ENCODE measurements at places on chromosomes 12 and 14.

GRCh38 chr12:102305486-102305885 lies 107.9 kb upstream of the PMCH start:
- DNase-seq = no peak

- no peak for DNase-seq
Measured at GRCh38 chr14:70558356-70558755, 23.6 kb upstream of the ADAM20 start.

- DNase-seq = no peak
Measured at GRCh38 chr14:73472185-73473114, 14.1 kb upstream of the NUMB start.

DNA sequence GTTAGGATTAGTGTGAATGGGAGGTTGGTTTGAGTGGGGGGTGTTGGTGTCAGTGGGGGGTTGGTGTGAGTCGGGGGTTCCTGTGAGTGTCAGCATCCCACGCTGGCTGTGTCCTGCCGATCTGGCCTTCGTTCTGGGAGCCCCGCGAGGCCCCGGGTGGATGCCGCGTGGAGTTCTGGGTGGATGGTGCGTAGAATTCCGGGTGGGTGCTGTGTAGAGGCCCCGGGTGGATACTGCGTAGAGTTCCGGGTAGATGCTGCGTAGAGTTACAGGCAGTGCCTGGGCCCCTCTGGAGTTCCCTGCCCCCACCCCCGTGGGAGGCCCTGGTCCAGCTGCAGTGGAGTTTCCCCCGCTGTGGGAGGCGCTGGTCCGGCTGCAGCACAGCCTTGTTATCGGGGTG lies 8.7 kb downstream of the NOC4L start:
- no peak for DNase-seq

DNA sequence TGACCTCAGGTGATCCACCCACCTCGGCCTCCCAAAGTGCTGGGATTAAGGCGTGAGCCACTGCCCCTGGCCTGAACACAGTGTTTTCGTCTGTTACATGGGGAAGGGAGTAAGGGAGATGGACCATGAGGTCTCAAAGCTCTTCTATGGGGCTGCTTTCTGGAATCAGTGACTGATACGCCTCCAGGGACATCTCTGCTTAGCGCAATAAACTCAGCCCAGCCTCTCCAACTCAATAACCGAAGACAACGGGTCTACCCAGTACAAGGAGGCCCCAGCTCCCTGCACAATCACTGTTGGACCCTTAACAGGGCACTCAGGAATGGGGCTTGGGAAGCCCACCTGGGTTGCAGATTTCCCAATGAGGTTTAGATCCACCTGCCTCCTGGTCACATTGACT lies 42.6 kb upstream of the CHGA start:
- DNase-seq = no peak

DNA sequence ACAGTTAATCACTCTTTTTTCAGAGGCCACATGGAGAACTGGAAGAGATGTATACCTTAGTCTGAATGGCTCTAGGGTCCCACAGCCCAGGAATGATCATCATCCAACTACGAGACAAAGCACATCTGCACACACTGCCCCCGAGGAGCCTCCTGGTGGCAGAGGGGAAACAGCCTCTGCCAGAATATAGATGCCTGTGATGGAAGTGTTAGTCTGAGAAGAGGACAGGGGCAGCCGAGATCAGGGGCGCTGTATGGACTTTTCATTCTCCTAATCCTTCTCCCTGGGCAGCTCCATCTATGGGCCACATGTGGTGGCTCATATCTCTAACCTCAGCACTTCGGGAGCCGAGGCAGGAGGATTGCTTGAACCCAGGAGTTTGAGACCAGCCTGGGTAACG lies 82.8 kb upstream of the CAPRIN2 start:
- no peak for DNase-seq

DNA sequence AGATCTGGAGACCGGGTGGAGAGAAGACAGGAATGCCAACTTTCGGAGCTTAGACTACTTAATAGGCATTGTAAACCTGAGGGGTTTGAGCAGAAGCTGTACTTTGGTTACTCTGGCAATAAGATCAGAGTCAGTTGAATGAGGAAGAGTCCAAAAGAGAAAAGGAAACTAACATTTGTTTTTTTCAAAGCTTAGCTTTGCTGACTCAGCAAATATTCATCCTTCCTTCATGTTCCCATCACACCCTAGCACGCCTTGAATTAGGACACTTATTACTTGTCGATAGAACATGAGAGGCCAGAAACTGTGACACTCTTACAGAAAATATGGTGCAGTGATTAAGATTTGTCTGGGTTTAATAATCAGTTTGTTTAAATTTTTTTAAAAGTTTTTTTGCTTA lies 266.9 kb upstream of the ATP2B1 start:
- DNase-seq = no peak

- no peak for DNase-seq
Measured at GRCh38 chr14:105166571-105167302, 1.8 kb downstream of the JAG2 start.

- DNase-seq = no peak
Measured at GRCh38 chr12:80867941-80868340, 69.8 kb downstream of the LIN7A start.

DNA sequence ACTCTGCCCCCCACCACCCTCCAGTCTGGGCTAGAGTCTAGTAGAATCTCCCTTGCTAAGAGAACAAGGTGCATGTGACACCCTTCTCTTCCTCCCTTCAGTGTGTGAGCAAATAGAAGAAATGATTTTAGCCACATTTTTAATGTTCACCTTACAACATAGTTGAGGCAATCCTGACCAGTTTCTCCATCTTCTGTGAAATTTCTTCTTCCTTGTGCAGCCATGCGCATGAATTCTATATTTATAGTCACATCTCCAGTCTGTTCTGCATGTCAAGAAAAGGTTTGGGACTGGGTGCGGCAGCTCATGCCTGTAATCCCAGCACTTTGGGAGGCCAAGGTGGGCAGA lies 9.5 kb upstream of the LTA4H start:
- no peak for DNase-seq

DNA sequence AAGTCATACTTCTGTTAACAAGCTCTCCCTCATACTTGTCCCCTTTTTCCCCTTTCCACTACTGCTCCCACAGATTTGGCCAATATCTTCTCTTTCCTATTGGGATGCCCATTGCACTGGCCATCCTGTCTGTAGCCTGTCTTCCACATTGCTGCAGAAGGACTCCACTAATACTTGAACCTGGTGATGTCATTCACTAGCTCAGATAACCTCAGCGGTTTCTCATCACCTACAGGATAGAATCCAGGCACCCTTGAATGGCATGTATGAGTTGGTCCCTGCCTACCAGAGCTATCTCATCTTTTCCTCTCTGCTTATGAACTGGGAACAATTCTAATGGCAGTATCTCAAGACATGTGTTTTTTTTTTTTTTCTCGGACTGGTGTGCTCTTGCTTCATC lies 84.6 kb downstream of the PTPRR start:
- DNase-seq = no peak

DNA sequence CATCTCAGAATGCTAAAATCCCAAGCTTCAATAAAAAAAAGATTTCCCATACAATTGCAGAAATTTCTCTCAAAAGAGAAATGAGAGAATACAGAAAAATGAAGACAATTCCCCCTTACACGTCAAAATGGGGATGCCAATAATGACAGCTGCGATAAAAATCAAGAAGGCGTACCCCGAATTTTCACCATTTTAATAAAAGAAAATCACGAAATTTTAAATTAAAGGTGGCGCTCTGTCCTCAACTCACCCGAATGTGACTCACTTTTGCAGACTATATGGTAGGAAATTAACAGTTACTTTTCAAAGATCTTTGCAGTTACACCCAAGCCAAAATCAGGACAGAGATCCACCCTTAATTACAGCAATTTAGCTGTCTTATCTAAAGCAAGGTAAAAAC lies 2.1 kb downstream of the ATP2B1 start:
- DNase-seq = no peak

GRCh38 chr12:24759155-24759554 lies 189.7 kb downstream of the BCAT1 start:
- no peak for DNase-seq

GRCh38 chr14:69852531-69853321 lies 26.5 kb upstream of the SMOC1 start:
- no peak for DNase-seq

DNA sequence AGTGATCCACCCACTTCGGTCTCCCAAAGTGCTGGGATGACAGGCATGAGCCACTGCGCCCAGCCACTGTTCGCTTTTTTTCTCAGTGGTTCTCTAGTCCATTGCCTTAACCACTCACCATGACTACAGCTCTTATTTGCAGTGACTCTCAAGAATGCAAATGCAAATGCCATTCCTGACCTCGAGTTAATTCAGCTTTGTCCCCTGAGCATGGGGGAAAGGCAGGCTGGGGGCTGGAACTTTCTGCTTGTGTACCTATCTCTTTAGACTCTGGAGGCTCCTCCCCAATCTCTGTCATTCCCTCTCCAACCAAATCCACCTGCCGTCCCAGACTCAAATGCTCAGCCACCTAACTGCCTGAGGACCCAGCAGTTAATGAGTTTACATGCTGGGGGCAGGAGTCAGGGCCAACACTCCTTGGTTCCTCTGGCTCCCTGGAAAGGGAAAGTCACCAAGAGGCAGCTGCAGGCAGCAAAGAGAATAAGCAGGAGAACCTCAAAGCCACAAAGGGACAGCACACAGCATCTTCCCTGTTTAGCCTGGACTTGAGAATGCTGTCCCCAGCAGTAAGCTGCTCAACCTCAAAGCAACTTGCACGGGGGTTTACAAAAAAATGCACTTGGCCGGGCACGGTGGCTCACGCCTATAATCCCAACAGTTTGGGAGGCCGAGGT lies 5.3 kb upstream of the HNF1A start:
- DNase-seq = no peak

- no peak for DNase-seq
Measured at GRCh38 chr12:80580254-80580653, 127.2 kb upstream of the MYF6 start.

GRCh38 chr14:29671034-29671433 lies 256.6 kb downstream of the PRKD1 start:
- DNase-seq = no peak
